ENCODE measurements at places on chromosomes 2 and 18.
A peak's percentile ranks its signal among the peaks of the same experiment; 100 is the strongest.

DNA sequence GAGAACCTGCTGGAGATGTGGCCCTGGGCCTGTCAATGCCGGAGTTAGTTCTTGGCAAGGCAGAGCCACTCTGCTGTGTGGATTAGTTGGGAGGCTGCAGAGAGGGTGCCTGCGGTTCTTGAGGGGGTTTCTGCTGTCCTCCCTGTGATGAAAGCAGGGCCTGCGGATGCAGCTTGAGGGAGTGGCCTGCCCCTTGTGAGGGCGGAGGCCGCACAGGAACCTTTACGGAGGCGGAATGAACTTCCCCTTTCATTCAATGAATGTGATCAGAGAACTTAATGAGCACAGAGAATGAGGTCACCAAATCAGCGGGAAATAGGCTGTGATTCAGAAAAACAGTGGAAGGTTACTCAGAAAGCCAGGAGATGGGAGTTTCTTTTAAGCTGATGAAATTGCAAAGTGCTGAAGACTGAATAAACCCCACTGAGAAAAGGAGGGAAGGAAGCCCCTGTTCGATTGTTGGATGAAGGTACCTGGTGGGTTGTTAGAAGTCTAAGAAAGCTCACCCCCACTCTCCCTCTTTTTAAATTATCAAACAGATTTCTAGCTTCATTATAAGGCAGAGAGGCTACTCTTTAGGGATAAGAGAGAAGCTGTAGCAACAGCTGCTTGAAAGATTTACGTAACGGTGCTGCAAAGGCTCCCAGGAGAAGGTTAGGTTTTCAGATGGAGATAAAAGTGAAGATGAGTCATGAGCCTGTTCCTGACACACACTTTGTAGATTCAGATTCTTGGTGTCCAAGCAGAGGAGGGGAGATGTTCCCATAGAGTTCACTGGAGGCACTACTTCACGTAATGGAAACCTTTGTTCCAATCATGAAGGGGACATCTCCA lies 47.4 kb downstream of the VWA3B start:
- DNase-seq, result peak; percentile 64

- no peak for DNase-seq
These were observed 120.3 kb downstream of the PAX3 start for GRCh38 chr2:222178450-222178849.

GRCh38 chr2:231336236-231336635 lies 59.3 kb upstream of the B3GNT7 start:
- no peak for DNase-seq

DNA sequence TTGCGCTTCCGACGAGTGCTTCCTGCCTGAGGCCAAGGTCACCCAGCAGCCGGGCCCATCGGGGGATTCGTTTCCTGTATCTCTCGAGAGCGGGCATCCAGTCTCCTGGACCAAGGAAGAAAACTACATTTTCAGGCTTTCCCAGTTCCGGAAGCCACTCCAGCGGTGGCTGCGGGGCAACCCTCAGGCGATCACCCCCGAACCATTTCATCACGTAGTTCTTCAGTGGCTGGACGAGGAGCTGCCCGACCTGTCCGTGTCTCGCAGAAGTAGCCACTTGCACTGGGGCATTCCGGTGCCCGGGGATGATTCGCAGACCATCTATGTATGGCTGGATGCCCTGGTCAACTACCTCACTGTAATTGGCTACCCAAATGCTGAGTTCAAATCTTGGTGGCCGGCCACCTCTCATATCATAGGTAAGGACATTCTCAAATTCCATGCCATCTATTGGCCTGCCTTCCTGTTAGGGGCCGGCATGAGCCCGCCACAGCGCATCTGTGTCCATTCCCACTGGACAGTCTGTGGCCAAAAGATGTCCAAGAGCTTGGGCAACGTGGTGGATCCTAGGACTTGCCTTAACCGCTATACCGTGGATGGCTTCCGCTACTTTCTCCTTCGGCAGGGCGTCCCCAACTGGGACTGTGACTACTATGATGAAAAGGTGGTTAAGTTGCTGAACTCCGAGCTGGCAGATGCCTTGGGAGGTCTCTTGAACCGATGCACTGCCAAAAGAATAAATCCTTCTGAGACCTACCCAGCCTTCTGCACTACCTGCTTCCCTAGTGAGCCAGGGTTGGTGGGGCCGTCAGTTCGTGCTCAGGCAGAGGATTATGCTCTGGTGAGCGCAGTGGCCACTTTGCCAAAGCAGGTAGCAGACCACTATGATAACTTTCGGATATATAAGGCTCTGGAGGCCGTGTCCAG lies 1.0 kb downstream of the MARS2 start:
- DNase-seq, result no peak

DNA sequence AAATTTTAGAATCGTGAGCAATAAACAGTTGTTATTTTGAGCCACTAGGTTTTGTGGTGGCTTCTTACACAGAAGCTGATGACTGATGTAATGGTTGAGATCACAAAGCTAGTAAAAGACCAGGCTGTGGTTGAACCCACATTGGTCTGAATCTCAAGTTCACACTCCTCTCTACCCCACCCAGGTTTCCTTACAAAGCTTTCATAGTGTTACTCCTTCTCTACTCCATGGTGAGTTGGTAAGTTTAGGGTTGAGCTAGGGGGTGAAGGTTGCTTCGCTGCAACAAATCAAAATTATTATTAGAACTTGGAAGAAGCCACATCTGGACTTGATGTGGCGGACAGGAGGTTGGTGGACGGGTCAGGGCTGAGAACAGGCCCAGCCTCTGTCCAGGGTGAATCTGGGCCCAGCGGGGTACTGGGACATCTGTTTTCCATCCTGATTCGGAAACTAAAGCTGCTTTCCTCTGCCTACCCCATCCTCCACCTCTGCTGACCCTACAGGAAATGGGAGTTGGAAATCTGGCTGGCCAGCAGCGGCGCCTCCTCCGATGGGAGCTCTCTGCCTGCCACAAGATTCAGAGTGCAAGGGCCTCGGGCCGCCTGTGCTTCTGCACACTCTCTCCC lies 86.3 kb downstream of the ZFP36L2 start:
- DNase-seq, result peak; percentile 58

GRCh38 chr2:179646173-179646769 lies 215.1 kb downstream of the ZNF385B start:
- DNase-seq, result no peak

DNA sequence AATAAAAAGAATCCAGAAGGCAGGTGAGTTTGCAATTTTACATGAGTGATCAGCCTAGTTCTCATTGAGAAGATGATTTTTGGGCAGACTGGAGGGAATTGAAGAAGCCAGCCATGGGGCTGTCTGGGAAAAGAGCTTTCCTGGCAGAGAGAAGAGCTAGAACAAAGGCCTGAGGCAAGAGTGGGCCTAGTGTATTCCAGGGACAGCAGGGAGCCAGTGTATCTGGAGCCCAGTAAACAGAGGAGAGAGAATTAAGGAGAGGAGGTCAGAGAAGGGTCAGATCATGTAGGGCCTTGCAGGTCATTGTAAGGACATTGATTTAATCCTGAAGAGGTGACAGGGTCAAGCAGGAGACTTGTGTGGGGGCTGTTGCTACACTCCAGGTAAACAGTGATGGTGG lies 195.8 kb downstream of the SATB2 start:
- DNase-seq, result no peak

- no peak for DNase-seq
These were observed 866 bp upstream of the SF3B6 start for GRCh38 chr2:24076849-24077534.

GRCh38 chr2:108944601-108945331 lies 44.3 kb downstream of the EDAR start:
- no peak for DNase-seq

GRCh38 chr2:158734442-158734841 lies 60.7 kb upstream of the DAPL1 start:
- DNase-seq, result no peak

- no peak for DNase-seq
These were observed 74.6 kb downstream of the ACAA2 start for GRCh38 chr18:49738721-49739120.

DNA sequence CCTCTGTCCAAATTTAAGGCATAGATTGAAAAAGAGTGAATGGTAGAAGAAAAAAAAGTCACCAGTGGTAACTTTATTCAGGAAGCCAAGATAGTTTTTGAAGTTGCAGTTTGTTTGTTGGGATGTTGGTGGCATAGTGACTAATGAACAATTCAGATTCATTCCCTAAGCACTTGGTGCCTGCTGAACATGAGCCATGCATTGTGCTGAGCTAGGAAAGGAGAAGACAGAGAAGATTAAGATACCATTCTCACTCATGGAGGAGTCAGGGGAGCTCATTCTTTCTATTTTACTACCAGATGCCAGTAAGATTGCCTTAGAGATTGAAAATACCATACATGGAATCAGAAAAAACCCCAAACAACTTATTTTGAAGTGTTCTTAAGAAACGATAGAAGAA lies 25.1 kb downstream of the MEIS1 start:
- DNase-seq, result no peak

DNA sequence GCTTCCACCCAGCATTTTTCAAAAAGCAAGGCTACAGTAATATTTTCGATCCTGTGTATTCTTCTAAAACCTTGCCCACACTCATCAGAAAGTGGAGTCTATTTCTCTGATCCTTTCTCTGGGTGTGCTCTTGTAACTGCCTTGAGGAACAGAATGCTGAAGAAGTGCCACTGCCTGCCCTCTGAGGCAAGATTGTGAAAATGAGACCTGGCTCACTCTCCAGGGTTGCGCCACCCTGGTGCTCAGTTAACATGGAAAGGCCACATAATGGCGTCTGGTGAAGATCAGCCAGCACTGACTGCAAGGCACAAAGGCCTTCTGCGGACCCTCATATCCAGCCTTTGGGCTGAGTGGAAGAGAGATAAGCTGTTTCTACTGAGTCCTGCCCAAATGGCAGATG lies 11.2 kb upstream of the SH3RF3 start:
- DNase-seq, result no peak

GRCh38 chr2:31319406-31320175 lies 85.6 kb downstream of the EHD3 start:
- DNase-seq, result no peak

GRCh38 chr18:13934676-13935075 lies 19.3 kb upstream of the MC2R start:
- DNase-seq, result no peak

GRCh38 chr2:238046725-238047270 lies 14.0 kb upstream of the SCLY start:
- DNase-seq, result no peak

DNA sequence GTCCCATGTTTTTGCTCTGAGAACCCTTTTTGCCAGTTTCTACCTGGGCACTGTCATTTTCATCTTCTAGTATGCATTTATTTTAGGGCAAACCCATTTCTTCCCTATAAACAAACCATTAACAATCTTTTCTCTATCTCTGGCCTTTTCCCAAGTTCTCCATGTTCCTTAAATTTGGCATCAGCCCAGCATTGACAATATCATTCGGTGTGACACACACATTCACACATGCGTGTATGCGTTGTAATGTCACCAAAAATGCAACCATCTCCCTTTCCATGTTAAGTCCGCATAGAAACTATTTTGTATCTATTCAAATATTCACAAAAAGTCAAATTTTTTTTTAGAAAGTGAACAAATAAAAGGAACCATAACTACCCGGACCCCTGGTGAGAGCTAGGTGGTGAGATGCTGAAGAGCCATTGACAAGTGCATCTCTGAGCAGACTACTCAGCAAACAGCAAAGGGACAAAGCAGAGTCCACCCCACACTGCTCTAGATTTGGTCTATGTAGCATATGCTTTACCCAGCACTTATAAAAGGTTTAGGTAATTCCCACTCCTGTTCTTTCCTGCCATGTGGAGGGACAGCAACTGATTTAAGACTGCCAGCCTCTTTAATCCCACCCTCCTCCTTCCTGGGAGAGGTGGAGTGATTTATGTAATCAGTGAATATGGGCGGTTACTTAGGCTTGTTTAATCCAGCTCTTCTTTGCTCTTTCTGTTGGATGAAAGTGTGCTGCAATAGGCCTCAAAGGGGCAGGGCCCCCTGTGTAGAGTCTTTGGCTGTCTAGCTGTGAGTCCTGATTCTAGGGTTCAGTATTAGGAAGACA lies 124.1 kb downstream of the METTL8 start:
- DNase-seq, result no peak

DNA sequence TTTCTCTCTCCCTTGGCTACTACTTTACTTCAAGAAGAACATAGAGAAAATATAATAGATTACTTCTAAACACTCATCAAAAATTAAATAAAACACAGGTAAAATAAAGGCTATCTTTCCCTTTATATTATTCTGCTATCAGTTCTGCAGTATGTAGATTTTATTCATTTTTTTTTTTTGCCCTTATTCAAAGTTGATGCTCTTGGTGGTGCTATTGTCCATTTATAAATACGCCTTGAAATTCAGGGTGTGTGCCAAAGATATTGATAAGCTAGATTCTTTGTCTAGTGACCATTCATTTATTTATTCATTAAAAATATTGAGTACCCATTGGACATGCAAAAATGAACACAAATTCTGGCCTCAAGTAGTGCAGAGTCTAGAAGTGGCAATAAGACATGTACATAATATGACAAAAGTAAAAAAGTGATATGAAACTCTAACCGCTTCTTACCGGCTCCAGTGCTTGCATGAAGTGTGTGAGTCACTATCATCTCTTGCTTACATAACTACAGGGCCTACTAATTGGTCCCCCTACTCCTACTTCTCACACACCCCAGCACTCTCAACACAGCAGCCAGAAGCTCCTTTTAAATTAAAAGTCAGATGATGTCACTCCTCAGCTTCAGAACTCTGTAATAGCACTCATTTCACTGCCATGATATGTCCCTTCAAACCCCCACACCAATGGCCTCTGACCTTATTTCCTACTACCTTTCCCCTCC lies 208.3 kb upstream of the FANCL start:
- DNase-seq, result no peak

DNA sequence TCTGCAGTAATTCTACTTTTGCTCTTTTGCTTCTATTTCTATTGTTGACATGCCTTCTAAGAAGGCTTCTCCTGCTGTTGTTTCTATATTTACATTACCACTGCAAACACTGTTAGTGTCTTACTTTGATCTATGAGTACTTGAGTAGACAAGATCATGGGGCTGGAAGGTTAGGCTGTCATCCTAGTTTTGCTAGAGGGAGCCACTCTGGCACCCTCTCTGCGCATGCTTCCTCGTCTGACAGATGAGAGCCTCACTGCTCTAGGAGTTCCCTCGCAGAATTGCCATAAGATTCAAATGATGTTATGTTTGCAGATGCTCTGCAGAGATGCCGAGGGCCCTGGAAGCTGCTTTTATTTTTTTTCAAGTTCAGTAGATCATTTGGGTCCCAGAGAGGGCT lies 185.6 kb downstream of the RNF144A start:
- no peak for DNase-seq

DNA sequence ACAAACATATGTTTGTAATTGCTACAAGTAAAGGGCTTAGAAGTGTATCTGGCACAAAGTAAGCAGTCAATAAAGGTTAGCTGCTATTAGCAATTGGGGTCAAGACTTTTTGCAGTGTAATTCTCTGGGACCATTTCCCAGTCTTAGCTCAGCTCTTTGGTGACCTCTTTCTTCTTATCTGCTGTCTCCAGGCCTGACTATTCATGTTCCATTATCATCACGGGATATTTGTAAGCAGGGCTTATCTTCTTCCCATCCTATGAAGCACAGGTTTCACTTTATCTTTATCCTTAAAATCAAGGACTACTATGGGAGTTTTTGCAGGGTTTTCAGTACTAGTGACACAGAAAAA lies 131.7 kb downstream of the DOCK10 start:
- DNase-seq, result no peak

Data from ascending aorta (tissue), 2 donors.